AG10803 (cell line): ENCODE measurements at places on chromosomes 6 and 20.

DNA sequence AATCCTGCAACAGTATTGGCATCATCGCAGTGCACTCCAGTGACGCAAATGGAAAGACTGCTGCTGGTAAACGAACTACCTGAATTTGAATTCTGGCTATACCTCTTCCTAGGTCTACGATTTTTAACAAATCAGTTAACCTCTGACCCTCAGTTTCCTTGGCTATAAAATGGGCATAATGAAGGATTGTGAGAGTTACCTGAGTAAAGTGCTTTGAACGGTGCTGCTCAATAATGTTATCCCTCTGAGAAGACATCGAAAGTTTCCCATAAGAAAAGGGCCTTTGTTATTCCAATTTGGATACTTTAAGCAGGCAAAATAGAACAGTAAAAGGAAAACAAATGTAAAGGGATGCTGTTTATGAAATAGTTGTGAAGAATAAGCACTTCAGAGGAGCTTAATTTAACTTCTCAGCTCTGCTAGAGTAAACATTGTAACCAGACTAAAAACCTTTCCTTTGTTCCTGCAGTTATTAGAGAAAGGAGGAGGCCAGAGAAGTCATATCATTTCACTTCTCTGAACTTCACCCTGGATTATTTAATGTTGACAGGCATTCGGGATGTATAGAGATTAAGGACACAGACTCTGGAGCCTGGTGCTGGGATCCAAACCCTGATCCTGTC, 5.8 kb downstream of the SGK1 start:
- no peak for DNase-seq

- DNase-seq: no peak
These were observed 14.8 kb downstream of the ITPA start for GRCh38 chr20:3223994-3224680.

DNA sequence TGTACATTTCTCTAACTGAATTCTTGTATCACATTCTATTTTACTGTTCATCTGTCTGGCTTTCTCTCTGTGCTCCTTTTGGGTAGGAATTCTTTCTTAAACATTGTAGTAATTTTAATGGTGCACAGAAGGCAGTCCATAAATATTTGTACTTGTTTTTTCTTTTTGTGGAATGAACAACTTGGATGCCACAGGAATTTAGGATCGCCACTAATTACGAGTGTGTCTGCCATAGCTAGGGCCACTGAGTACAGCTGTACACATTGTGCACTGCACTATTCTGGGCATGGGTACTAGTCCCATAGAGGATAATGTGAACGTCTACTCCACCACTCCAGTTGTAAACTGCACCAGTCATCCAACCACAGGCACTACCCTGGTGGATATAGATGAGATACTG, 39.3 kb upstream of the TMEM200A start:
- peak; percentile 82 for DNase-seq

GRCh38 chr6:32794510-32794909, 22.3 kb downstream of the HLA-DOB start:
- DNase-seq: no peak

GRCh38 chr6:156879591-156879990, 102.4 kb downstream of the ARID1B start:
- no peak for DNase-seq

GRCh38 chr20:8490076-8490830, 358.2 kb downstream of the PLCB1 start:
- peak; percentile 35 for DNase-seq

- DNase-seq: peak; percentile 88
These were observed 434.7 kb downstream of the BCKDHB start for GRCh38 chr6:80541181-80541580.

GRCh38 chr6:117354671-117355070, 71.1 kb downstream of the ROS1 start:
- DNase-seq: no peak

DNA sequence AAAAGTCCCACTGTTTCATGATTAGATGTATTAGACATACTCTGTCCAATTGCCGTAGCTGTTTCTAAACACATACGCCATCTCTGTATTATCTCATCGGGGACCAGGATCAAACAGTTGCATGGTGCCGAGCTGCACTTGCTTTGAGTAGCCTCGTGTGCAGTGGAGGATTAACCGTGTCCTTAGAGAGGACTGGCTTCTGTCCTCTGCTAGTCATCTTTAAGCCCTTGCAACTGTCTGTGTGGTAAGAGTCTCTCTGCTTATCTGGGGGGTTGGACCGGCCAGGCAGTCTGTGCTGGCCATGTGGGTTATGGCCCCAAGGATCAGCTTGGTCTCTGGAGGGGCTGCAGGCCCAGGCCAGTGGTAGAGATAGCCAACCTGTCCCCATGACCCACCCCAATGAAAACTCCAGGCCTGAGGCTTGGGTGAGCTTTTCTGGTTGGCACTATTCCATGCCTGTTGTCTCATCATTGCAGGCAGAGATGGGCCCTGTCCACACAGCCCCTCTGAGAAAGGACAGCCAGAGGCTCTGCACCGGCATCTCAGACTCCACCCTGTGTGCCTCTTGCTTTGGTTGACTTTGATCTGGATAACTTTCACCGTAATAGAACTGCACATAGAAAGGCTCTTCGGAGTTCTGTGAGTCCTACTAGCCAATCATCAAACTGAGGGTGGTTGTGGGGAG, 137.3 kb upstream of the SNX9 start:
- no peak for DNase-seq

- no peak for DNase-seq
These were observed 11.3 kb upstream of the AFDN start for GRCh38 chr6:167815296-167815980.

GRCh38 chr20:60268491-60268890, 310.3 kb downstream of the CDH26 start:
- DNase-seq: no peak

DNA sequence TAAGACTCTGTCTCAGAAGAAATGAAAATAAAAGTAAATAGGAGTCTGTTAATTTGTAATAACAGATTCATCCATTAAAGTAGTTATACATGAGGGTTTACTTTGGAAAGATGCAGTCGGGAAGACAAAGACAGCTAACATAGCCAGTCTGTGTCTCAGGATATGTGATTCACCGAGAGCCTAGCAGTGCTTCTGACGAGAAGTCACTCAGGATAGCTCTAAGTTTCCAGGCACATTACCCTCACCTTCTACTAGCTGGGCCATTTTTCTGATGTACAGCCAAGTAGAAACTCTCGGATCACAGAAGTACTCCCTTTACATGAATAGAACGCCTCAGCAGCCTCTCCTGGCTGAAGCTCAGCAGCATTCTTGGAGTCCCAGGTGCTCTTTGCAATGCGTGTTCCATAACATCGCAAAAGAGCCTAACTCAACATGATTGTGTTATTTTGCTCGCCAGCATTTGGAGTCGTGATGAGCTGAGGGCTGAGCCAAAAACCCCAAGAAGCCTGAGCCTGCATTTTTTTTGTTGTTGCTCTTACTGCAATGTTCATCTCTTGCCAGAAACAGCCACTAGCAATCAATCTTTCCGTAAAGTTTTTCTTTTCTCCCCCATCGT, 22.4 kb upstream of the TASP1 start:
- DNase-seq: no peak

DNA sequence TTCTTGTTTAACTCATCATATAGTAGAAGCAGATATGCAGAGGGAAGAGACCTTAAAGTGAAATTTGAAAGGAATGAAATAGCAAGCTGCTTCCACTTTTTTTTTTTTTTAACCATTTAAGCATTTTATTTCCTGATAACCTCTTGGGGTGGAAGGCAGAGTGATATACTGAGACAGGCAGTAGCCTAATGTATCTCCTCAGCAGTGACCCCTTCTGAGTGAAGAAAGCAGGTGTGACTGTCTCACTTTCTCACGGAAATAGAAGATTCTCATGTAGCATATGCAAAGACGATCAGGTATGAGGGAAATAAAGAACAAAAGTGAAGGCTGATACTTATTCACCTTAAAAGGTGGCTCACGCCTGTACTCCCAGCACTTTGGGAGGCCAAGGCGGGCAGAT, 187.1 kb upstream of the STXBP5 start:
- no peak for DNase-seq

- no peak for DNase-seq
These were observed 706 bp upstream of the TUBB2B start for GRCh38 chr6:3228046-3228671.

GRCh38 chr20:32575805-32576204, 9.3 kb downstream of the NOL4L start:
- no peak for DNase-seq

DNA sequence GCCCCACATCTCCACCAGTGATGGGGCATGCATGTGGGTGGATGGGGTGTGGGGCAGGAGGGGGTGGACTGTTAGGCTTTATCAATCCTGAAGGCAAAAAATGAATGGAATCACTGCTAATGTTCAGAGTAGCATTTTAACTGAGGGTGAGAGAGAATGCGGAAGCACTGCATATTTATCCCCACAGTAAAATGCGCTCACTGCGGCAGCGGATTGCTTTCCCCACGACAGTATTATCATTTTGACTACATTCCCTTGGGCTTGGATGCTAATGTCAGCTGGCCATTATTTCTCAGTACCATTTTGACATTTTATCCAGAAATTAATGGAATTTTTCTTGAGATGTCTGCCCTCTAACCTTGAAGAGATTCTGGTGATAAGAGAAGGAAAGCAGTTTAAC, 13.4 kb downstream of the ALDH8A1 start:
- DNase-seq: peak; percentile 7

GRCh38 chr6:111423055-111423633, 59.9 kb downstream of the REV3L start:
- DNase-seq: no peak

- DNase-seq: no peak
These were observed 421.9 kb downstream of the PREX1 start for GRCh38 chr20:48405909-48406308.

GRCh38 chr20:41167481-41168253, 30.3 kb downstream of the PLCG1 start:
- no peak for DNase-seq

DNA sequence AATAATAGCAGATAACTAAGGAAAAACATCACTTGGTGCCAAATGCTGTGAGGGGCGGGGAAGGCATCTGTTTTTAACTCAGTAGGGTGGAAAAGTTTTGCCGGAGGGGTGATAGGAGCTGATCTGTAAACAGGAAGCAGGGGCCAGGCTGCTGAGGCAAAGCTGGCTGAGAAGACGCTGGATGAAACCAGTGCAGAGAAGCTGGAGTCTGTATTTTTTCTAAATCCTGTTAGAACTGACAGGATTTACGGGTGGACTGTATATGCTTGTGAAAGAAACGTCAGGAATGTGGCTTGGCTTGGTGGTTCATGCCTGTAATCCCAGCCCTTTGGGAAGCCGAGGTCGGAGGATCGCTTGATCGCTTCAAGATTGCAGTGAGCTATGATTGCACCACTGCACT, 5.6 kb downstream of the PCMTD2 start:
- peak; percentile 85 for DNase-seq

DNA sequence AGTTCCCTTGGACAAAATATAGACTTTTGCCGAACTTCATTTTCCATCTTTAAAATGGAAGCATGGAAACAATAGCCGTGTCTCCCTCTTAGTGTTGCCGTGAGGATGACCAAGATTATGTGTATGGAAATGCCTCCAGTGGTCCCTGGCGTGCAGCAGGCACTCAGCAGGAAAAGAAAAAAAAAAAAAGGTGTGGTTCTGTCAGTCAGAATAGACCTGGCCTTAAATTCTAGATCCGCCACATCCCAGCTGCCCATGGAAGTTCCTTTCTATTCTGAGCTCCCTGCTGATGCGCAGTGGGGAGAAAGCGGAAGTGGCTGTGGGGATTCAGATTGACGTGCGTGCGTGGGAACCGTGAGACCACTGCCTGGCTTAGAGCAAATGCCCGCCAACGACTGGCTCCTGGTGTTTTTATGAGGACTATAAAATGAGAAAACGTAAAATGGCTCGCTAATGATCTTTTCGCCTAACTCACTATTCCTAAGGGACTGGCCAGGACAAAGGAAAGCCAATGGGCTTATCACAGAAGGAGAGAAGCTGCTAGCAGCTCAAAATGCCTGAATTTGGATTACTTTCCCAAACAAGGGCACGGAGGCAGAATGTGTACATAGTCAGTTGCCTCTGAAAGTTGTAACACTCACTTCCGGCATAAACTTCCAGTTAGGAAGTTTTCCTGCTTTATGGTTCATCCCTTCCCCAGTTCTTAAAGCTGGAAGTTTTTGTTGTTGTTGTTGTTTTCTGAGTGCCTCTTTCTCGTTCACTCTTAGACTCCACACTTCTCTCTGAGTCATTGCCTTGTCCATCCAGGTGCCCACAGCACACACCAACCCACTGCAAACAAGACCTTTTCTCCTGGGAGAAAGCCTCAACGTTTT, 11.4 kb upstream of the PDE10A start:
- no peak for DNase-seq

DNA sequence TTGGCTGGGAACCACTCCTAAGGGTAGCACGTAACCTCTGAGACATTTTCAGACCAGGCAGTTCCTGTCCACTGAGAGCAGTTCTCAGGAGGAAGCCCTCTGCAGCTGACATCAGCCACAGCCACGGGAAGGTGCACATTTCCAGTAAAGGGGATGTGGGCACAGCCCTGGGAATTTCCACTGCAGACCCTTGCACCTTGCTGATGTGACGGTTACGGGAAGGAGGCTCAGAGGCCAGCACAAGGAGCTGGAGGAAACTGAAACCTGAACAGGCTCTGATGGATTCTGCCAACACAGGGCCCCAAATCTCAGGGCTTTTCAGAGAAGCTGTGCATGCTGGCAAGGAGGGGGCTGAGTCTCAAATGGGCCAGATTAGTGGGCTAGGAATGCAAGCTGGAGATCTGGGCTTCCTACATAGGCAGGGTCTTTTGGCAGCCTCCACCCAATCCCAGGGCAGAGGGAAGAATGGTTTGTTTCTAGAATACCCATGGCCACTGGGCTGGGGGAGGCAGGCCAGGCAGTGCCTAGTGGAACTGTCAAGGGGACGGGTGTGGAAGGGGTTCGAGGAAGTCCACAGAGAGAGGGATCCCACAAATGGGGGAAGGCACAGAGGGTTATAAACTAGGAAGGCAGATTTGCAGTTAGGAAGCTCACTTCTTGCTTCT, 14.2 kb downstream of the EBF4 start:
- DNase-seq: no peak

DNA sequence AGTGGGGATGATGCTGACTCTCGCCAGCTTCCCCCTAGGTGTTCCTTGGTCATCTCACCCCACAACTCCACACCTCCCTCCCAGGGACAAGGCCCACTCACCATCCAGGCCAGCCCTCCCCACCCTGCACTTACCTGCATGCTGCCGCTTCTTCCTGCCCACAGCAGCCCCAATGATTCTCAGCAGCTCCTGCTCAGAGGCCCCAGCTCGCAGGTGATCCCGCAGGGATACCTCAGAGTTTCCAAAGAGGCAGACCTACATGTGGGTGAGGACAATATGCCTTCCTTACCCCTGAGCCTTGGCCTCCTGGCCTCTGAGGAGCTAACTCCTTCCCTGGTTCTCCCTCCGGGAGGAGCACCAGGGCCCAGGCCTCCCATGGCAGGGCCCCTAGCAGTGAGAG, 24.6 kb downstream of the MOCS1 start:
- DNase-seq: no peak
